ENCODE measurements at places on chromosomes 2 and 18.

- no peak for DNase-seq
Observed at GRCh38 chr18:34806527-34806926, 96.4 kb downstream of the DTNA start.

- no peak for DNase-seq
Observed at GRCh38 chr2:96952016-96952750, 34.2 kb downstream of the FAM178B start.

- no peak for DNase-seq
Observed at GRCh38 chr2:165002638-165003037, 47.3 kb upstream of the SLC38A11 start.

DNA sequence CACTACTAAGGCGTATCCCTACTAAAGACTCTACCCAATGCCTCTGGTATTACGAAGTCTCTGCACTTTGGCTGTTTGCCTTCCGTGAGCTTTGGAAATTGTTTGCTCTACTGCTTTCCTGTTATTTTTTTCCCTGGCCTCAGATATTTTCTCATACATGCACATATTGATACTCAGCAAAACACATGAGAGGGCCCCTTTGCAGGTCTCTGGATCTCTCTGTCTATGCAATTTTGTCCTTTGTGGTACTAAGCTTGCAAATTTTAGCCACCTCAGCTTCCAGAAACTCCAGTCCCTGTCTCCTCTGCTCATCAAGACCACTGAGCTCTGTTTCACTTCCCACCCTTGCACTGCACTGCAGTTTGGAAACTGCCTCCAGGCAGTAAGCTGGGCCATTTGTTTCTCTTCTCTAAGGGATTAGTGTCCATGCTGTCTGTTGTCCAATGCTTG is 46.6 kb downstream of the TAF1B start:
- DNase-seq: no peak

Data from activated T-cell treated with anti-CD3 and anti-CD28 coated beads, Interleukin-2, amount 50 U/mL, for 24 hours (primary cell).